OCI-LY7 (cell line): ENCODE measurements at places on chromosomes 16 and 17. TPM values are rescaled to one million over a fixed set of nuclear protein-coding genes. Genes with fewer than 3 reads are reported as not detected.

DNA sequence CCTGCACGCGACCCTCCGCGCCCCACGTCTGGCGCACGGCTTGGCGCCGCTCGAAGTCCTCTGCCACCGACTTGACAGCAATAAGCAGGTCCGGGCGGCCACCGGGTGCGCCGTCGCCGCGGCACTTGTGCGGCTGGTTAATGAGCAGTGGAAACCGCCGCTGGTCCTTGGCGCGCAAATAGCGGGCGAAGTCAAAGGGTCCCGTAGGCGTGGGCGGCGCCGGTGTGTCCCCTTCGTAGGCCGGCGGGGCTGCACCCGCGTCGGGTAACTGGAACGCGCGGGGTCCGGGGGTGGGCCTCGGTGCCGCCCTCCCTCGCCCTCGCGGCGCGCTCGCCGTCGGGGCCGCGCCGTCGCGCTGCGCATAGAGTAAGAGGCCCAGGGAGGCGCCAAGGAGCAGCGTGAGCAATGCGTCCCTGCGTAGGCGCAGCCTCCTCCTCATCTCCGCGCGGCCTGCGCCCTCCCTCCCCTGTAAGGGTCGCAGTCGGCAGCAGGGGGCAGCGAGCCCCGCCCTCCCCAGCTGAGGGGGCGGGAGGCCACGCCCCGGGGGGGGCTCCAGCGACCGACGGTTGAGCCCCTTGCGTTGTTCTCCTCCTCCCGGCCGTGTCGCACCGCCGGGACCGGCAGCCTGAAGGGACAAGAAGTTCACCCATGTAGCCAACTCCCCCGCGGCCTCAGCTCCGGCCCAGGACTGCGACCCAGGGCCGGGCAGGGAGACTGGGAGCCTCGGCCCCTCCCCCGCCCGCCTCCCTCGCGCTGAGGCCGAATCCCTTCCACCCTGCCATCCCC lies 558 bp downstream of the B3GNT9 start:
- DNase-seq = no peak

DNA sequence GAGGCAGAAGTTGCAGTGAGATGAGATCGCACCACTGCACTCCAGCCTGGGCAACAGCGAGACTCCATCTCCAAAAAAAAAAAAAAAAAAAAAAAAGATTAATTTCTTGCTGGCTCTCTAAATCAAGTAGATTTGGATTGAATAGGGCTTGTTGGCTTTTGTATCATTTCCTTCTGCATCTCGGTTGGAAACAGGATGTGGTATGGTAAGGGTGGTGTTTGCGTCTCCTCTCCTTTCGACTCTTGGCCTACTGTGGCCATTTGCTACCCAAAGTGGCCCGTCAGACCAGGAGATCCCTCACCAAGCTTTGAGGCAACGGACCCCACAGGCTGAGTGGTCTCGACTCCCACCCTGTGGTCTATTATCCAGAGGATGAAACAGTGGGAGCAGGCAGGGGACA lies 168.0 kb upstream of the IRX3 start:
- no peak for DNase-seq

DNA sequence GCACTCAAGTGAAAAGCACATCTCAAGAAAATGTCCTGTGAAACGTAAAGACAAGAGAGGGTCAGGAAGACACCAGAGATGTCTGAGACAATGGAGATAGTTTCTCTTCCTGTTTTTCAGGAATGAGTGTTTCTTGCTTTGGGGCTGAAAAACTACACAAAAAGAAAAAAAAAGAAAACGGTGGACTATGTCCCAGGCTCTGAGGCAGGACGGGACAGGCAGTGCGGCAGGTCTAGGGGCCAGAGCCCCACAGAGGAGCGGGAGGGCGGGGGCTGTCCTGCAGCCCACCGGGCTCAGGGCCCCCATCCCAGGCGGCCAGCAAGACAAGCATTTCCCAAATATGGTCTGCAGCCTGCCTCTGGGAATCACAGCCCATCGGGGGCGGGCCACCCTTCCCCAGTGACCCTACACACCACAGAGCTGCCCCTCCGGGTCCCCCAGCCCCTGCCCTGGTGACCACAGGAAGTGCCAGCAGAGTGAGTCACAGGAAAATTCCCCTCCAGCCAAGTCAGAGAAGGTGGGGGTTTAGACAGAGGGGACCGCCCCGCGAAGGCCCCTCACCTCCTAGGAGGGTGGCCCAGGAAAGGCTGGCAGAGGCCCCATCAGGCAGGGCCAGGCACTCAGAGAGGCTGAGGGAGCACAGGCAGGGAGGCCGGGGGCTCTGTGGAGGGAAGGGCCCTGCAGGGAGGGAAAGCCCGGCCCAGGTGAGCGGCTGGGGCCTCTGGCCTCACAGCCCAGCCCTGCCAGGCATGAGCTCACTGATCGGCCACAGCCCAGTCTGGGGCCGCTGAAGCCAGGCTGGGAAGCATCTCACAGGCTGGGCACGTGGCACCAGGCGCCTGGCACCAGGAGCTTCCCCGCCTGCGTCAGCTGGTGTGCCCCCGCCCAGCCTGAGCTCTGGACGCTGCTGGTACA lies 6.3 kb downstream of the BCAR1 start:
- DNase-seq = peak; percentile 66

The NUBP1 gene
- 20.7 and 24.4 TPM in 2 replicates for total RNA-seq

DNA sequence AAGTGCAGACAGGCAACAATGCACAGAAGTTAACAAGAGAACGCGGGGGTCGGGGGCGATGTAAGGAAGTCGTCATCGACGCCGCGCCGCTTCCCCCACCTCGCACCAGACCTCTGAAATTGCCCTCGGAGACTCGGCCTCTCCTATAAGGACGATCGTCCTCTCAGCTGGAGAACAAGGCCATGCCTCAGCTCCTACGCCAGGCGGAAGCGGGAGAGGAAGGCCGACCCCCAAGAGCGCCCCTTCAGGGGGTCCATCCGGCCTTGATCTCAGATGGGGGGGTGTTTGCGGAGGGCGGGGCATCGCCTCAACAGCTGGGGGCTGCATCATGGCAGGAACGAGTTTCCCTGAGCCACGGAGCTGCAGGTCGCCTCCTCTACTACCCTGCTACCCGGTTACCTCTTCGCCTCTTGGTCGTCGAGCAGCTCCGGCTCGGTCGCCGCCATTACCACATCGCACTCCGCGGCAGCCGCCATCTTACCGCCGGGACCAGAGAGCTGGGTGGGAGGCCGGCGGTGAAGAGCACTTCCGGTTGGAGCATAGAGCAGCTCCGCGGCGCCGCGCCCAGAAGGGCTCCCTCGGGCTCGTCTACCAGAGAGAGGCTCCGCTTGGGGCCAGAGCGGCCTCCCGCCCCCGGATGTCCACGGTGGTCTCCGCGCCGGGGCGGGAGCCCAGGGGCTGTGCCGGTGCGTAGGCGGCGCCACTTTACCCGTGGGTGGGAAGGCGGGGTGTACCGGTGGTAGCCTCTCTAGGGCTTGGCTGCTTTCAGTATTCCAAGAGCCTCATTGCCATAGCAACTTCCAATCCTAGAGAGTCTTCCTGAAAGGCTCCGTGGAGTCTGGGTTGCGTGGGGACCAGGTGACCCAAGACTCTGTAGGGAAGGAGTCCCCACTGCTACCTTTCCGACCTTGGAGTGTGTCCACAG lies at the start of gene DNAJC7:
Gene DNAJC7 (minus strand): TSS at position 499 of the 925 bp plus-strand sequence. CDS start 23 bp downstream, at position 476.
- DNase-seq = peak; percentile 96

The LDHD gene
- total RNA-seq = 0.48 and 0.83 TPM in 2 replicates

DNA sequence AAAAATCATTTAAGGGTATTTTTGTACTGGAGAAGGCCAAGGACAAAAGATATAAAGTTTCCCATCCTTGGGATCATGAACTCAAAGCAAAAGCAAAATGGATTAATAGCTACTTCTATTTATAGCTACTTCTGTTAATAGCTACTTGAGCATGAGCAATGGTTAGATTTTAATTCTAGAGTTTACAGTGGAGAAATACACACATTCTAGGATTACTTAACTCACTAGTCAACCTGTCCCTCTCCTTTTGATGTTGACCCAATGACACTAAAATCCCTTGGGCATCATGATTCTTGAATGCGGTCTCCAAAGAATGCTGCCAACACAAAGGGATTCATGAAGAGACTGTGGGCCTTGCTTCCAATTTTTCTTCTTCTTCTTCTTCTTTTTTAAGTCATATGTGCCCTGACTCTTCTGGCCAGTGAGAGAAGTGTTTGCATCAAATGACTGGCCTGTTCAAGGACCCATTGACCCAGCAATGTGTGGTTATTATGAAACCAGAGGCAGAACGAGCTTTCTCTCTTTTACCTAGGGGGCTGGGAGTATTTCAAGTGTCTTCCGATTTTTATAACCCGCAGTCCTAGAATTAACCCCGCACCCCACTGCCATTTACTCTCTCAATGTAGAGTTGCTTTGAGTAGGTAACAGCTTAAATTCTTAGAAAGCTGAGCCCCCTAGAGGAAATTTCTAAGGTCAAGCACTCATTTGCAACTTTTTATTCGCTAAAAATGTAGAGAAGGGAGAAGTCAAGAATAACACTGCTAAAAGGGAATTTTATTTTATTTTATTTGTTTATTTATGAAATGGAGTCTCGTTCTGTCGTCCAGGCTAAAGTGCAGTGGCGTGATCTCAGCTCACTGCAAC lies 34.6 kb downstream of the OTOA start:
- DNase-seq = no peak

DNA sequence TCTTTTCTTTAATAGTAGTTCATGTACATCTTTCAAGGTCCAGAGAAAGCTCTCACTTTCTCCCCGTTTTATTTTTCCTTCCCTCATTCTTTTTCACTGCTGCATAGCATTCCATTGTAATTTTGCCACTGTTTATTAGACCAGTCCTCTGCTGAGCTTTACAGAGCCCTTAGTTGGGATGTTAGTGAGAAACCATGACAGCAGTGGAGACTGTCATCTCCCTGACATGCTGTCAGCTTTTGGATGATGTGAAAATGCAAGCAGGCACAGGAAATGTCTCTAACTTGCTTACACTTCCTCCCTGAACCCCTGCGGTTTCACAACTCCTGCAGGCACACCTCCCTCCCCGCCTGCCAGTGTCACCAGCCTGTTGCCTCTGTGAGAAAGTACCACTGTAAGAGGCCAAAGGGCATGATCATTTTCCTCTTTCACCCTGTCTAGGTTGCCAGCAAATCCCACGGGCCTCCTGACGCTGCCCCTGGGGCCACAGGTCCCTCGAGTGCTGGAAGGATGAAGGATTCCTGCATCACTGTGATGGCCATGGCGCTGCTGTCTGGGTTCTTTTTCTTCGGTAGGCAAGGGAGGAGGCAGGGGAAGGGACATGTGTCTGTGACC lies at the start of gene ITGAL:
Gene ITGAL (plus strand): TSS at position 415 of the 615 bp plus-strand sequence. CDS start 96 bp downstream, at position 511.
- peak; percentile 90 for DNase-seq

GRCh38 chr16:27452569-27453493 lies 50.9 kb downstream of the IL21R start:
- peak; percentile 18 for DNase-seq

- DNase-seq = no peak
These were observed 23.7 kb downstream of the IST1 start for GRCh38 chr16:71919035-71919434.

The HID1 gene
- total RNA-seq = 8.5 and 9.9 TPM in 2 replicates

DNA sequence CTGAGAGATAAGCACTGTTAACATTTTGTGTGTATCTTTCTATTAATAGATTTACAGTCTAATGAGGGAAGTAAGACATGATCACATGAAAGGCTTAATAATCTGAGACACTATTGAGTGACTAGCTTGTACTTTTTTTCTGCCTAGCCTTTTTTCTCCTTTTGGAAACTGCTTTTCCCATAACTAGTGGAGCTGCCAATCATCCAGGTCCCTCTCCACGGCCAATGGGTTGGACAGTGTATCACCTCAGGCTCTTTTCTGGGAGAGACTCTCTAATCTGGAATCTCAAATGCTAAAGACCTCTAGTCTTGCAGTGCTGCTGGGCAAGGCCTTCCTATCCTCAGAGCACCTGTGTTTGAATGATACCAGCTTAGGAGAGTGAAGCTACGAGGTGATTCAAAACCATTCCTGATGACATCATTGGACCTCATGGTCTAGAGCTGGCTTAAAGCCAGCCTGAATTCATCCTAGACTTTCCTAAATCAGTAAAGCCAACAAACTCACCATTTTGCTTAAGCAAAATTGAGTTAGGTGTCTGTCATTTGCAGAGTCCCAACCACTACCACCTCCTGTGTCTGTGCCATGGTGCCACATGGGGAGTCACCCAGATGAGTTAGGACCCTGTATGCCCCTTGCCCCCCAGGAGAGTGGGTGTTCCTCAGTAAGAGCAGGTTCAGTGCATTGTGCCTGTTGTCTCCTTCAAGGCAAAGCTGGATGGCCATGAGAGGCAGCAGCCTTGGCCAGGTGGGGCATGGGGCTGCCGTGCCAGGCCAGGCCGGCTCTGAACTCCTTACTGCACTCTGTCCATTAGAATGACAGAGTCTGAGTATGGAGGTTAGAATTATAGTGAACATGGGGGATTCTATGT lies 62.9 kb downstream of the SPECC1 start:
- DNase-seq = no peak

DNA sequence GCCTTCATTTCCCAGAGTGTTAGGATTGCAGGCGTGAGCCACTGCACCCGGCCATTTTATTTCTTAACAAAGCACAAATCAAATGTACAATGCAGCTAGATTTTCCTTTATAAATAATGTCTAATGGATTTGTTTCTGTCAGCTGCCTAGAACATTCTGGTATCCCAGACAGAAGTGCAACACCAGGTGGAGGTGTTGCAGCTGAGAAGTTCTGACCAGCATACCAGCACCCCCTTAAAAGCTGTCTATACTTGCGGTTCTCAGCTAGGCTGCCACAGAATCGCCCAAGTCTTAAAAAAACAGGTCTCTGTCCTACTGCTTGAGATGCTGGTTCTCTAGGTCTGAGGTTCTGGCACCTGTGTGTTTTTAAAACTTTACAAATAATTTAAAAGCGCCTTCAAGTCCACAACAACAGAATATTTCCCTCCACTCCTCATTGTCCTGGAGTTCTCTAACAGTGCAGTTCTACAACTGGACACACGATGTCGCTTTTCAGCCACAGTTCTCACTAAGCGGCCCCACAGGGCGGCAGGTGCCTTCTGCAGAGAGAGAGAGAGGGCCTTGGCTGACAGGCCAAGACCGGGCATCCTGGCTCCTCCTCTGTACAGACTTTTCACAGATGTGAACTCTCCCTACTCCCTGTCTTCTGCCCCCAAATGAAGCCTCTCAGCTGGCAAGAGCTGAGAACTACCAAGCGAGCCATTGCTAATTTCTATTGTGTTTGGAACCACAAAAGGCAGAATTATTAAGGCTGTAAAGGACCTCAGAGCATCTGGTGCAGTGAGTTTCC lies 32.6 kb upstream of the MEOX1 start:
- peak; percentile 79 for DNase-seq

The IKZF3 gene
- total RNA-seq = 125 and 134 TPM in 2 replicates

DNA sequence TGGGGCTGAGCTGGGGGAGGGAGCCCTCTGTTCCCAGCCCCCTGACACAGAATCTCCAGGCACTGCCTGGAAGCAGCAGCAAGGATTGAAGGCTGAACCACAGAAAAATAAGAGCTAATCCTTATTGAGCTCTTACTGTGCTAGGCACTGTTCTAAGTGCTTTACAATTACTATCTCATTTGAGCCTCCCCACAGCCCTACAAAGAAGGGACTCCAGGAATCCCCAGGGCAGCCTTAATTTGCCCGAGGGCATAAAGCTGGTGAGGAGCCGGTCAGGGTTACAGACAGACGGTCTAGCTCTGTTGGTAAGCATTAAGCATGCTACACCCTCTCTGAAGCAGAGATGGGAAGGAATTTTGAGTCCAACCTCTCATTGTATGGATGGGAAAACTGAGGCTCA lies 7.0 kb downstream of the SAMD14 start:
- DNase-seq = no peak

DNA sequence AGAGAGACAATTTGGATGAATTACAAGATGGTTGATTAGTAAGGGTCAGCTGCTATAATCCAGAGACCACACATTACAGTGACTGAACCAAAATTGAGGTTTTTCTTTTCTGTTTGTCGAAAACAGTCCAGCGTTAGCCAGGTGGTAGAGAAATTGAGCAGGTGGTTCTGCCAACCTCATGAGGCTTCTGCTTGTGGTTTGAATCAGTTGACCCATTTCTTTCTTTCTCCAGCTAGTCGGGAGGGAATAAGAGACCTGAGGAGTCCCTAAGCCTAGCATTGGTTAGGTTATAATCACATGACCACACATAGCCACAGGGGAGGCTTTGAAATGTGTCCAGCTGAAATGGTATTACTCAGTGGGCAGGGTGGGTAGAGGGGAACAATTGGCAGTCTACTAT lies 504.6 kb downstream of the HS3ST4 start:
- DNase-seq = no peak
